ENCODE measurements at places on chromosomes 3 and 15.

- DNase-seq = no peak
Measured at GRCh38 chr3:151561878-151562277, 101.0 kb upstream of the IGSF10 start.

- DNase-seq = no peak
Measured at GRCh38 chr3:102741105-102741504, 306.3 kb downstream of the ZPLD1 start.

DNA sequence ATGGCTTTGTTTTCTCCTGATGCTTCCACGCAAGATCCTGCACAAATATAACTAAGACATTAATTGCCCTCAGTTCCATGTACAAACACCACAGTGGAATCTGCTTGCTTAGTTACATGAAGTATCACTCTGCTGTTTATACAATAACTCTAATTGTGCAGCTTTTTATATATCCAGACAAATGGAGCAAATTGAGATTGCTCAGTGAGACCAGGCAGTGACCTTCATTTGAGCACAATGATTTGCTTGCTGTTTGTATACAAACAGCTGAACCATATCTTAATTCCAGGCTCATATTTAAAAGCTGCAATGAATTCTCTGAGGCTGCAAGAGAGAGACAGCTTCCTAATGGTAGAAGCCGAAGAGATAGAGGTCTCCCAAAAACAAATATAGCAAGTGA is 243.7 kb downstream of the CADPS start:
- DNase-seq = no peak

- no peak for DNase-seq
Measured at GRCh38 chr3:42601896-42602581, 1.6 kb downstream of the NKTR start.

GRCh38 chr3:163490119-163490518 is 1588.2 kb downstream of the SI start:
- no peak for DNase-seq

GRCh38 chr3:181712553-181713279 is 991 bp downstream of the SOX2 start:
- peak; percentile 50 for DNase-seq

DNA sequence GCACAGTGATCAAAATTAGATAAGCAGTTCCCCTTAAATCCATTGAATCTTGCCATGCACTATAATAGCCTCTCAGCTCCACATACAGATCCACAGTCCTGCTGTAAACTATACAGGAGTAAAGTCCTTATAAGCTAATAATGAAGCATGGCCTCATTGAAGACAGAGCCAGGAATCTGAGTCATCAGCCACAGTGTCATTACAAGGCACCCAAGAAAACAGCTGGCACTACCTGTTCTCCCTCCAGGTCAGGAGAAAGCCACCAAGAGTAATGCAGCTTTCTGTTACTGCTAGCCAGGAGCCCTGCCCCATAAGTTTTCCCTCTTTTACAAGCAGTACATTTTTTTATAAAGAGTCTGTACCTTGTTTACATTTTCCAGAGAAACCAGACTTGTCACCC is 27.3 kb downstream of the WDR49 start:
- DNase-seq = no peak

DNA sequence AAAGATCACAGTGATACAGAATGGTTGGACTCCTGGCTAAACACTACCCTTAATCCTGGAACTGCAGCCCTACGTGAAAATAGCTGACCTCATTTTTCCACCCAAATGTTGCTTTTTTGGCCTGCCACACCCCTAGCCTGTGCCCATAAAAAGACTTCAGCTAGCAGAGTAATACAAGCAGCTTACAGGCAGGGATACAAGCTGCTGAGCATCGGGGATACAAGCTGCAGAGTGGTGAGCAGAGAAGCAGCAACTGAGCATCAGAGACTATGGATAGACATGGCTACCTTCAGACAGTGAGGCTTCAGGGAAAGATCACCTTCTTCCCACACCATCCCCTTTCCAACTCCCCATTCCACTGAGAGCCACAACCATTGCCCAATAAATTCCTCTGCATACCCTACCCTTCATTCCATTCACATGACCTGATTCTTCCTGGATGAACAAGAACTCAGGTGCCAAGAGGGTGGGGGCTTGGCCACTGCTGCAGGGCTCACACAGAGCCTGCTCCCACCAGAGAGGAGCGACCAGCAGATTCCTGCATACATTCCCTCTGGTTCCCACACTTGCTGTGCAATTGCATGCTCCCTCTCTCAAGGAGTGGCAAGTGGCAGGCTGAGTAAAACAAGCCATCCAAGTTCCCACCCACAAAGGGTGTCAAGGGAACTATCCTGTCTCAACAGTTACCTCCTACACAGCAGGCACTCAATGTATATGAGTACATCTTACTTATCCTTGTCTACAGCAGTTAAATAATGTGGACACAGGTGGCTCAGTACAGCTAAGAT is 217.5 kb downstream of the ALCAM start:
- DNase-seq = no peak

DNA sequence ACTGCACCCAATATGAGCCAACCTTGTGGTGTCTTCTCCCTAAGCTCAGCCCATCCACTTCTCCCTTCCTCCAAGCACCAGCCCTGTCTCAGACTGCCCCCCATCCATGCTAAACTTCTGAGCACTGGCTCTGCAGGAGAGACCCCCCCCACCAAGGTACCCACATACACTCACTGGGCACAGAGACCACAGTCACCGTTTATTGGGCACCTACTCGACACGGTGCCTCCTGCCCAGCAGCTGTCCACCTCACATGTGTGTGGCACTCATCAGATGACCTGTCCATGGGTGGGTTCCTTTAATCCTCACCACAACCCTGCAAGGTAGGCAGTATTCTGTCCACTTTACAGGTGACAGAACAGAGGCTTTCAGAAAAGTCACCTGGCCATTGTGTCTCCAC is 22.3 kb upstream of the SFMBT1 start:
- no peak for DNase-seq

DNA sequence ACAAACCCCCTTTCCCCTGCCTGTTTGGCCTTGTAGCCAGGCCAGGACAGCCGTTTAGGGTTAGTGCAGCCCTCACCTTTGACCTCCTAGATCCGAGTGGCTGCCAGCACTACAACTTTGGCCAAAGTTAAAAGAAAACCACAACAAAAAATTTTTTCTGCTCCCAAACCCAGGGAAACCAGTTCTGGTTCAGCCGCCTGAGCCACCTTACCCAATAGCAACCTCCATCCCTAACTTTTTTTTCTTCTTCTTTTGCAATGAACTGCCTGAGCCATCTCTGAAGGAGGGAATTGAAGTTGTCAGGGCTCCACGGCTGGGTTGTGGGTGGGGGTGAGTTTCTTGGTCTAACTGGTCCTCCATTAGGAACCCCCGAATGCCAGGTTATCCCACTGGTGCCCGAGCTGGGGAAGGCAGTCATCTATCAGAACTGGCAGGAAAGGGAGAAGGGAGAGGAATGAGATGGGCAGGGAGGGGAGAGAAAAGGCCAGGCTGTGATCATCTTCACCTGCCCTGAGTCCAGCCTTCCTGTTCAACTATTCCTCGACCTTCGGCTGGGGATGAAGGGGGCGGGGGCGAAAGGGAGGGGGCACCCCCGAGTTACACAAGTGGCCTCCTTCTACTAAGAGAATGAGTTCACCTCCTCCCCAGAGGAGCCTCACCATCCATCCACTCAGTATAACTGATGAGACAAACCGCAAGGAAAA is 6.2 kb upstream of the NR2F2 start:
- no peak for DNase-seq
